Activated naive CD4-positive, alpha-beta T cell treated with Interleukin-2 at 50 U/mL for 16 hours (primary cell): ENCODE measurements at places on chromosomes 13 and 19.

DNA sequence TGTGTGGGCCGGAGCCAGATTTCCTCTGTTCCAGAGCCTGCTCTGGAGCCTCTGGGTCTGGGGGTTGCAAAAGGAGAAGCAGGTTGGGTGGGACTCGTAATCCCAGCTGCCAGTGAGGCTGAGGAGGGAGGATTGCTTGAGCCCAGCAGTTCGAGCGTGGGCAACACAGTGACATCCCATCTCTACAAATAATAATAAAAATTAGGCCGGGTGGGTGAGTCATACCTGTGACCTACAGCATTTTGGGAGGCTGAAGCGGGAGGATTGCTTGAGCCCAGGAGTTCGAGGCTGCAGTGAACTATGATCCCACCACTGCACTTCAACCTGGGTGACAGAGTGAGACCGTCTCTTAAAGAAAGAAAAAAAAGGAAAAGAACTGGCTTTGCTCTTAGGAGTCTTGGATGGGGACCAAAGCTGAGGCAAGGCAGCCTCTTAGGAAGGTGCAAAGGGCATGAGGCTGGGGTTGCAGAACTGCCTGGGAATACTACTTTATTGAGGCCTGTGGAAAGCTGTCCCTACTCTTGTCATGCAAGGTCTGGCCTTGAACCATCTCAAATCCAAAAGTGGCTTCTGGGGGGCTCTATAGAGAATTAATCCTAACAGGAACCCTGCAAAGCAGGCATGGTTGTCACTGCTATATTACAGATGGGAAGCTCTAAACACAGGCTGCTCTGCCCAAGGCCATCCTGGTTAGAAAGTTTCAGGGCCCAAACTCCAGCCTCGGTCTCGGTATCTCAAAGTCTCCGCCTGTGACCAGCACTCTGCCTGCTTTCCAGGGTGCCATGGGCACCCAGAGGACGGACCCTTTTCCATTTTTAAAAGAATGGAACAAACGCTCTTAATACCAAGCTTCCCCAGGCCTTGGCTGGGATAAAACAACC lies 880 bp upstream of the C19orf12 start:
- DNase-seq = no peak

DNA sequence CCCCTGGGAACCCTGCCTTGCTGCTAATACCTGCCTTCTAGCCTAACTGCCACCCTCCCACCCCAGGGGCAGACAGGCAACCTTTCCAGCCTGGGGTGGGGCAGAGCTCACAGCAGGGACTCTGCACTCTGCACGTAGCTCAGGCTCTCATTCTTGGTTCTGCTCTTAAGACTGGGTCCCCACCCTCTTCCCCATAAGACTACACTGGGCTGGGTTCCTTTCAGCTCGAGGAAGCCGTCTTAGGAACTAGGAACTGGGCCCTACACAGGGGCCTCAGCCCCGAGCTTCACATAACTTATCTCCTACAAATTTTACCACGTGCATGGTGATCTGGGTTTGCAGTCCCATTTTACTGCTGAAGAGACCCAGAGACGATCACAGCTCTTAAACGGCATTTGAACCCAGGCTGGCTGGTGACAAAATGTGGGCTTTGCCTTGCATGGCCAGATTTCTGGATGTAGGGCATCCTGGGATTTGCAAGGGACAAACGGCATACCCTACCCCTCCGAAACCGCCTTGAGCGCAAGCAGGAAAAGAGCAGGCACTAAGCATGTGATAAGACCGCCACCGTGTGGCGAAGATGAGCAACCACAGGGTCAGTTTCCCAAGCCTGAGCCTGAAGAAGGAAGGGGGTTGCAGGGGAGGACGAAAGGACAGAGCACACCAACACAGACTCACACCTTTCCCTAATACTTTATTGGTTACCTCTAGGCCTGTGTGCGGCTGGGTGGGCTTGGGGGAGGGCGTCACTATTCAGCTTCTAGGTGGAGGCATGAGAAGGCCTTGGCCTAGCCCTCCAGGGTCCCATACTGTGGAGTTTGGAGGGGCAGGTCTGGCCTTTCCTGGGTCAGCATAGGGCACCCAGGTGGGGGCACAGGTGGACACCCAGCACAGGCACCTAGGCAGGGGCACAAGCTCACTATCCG lies 5.1 kb downstream of the JUNB start:
- peak; percentile 74 for DNase-seq

DNA sequence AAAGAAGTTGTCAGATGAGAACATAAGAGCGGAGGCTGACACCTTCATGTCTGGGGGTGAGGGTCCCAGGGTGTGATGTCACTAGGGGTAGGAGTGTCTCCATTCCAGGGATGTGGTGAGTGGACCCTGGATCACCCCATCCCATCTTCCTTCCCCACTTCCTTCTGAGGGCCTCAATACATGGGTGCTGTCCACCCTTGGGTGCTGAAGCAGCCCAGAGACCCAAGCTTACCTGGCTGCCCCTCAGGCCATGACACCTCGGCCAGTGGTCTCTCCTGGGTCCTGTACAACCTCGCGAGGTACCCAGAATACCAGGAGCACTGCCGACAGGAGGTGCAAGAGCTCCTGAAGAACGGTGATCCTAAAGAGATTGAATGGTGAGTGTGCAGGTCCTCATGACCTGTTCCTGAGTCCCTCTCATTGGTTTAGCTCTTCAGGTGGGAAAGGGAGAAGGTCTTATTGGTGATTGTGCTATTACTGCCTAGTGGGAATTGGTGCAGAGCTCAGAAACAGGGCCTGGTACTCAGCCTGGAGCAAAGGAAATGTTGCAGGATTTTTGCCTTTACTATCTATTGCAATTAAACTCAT lies 37.7 kb upstream of the CYP4F8 start:
- no peak for DNase-seq

DNA sequence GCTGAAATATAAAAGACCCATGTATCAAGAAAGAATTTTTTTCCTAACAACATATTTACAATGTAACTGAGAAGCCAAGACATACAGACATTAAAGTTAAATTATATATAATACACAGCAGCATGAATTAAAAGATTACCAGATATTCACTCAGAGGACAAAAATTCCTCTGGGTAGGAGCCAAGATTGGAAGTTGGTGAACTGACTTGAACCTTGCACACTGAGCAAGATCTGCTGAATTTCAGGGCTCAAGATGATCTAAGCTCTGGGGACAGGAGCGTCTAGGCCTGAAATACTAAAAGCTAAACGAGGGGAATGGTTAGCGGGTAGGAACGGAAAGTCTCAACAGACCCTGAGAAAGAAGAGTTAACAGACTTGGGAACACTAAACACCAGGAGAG lies 8.5 kb downstream of the FOXO1 start:
- DNase-seq = no peak

GRCh38 chr19:7729831-7730285 lies 2.1 kb downstream of the CLEC4G start:
- no peak for DNase-seq

DNA sequence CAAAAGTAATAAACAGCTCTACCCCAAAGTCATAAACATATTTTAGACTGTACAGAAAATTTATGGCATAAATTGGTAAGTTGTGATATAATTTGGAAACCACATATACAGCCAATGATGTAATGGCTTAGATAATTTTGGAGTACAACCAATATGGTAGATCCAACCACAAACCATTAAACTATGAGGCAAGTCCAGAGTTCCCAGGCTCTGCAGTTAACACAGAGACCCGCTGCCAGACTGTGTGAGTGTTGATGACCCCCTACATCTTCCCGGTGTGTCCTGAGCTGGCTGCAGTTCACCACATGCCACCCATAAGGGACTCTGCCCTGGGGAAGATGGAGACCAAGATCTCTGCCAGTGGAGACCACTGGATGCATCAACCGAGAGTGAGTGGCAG lies 9.9 kb upstream of the SERPINE3 start:
- no peak for DNase-seq

- no peak for DNase-seq
Observed at GRCh38 chr13:89199138-89199537, 1528.0 kb downstream of the SLITRK5 start.

DNA sequence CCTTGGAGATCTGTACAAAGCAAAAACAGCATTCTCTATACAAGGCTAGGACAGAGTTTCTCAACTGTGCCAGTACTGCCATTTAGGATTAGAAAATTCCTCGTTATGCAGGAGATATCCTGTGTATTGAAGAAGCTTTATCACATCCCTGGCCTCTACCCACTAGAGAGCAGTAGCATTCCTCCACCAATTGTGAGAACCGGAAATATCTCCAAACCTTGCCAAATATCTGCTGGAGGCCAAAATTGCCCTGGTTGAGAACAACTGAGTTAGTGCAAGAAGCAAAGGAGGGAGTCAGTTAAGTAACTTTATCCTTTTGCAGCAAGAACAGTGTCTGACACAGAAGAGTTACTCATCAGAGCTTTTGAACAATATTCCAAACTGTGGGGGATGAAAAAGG lies 16.2 kb upstream of the FREM2 start:
- no peak for DNase-seq

DNA sequence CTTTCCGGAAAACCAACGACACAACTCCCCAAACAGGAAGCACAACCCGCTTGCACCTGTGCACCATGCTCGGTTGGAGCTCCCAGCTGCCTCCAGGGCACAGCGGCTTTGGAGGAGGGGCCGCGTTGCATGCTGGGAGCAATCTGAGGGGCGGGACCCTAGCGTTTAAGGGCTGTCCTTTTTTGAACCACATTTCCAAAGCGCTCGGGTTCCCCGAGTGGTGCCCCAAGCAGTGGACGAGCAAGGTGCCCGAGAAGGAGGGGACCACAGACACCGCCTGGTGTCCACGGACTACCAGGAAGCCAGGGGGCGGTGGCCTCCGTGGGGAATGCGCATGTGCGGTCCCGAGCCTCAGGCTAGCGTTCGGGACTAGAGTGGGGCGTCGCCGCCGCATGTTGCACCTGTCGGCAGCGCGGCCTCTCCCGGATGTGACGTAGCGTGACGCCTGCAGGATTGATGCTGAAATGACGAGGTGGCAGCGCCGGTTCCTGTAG lies 11.9 kb upstream of the ZNF57 start:
- DNase-seq = peak; percentile 54

- peak; percentile 62 for DNase-seq
Observed at GRCh38 chr19:38736413-38737280, 7.6 kb downstream of the CAPN12 start.

DNA sequence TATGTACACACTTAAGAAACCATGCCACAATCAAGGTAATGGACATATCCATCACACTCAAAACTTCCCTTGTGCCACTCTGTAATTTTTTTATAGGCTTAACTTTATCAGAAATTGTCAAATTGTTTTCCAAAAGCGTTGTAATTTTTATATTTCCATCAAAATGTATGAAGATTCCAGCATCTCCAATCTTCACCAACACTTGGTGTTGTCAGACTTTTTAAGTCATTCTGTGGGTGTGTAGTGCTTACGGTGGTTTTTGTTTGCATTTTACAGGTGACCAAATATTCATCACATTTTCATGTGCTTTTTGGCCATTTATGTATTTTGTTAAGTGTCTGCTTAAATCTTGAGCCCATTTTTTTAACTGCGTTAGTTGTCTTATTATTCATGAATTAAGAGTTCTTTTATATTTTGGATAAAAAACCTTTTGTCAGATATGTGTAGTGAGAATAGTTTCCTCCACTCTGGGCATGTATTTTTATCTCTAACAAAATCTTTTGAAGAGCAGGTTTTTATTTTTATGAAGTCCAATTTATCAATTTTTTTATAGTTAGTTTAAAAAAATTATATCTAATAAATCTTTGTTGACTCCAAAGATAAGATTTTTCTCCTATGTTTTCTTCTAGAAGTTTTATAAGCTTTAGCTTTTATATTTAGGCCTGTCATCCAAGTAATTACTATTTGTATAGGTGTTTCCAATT lies 4.6 kb upstream of the ZNF45 start:
- DNase-seq = no peak

DNA sequence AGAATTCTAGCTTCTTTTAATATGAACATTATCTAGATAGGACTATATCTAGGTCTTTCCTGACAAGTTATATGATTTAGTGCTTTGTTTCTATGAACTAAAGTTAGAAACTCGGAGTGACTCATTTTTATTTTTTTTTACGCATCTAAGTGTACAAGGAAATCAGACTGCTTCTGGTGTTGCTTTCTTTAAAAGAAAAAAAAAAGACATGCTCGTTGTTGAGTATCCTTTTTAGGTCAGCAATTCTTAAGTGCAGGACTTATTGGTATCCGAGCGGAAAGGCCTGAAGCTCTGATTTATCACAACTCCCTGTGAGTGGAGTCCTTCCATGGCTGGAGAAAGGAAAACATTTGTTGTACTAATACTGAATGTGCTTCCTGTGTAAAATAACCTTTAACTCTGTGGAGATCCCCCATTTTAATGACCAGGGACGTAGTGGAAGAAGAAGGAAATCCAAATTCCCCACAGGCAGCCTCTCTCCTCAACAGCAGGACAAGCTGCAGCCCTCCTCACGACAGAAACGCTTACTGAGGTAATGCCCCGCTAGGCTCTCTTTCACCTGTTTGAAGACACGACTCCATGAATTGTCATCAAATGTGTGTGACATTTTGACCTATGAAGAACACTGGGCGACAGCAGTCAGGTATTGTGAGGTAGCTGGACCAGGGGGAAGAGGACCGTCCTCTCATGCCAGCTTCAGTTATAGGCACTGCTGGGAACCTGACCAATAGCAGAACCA lies 17.9 kb upstream of the POMP start:
- no peak for DNase-seq

DNA sequence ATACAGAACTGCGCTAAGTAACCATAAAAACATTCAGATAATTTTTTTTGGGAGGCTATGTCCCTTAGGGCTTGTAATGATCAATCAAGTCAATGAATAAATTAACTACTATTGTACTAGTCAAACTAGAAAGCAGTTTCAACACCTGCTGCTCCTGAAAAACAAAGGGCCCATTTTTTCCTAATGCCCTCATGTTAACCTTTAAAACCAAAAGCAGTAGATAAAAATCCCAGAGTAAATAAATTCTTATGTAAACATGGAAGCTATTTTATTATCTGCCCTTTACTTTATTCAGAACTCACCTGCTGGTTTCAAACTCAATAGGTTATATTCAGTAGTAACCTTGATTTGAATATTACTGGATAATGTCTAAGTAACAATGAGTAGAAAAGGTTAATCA lies 159.5 kb upstream of the STARD13 start:
- no peak for DNase-seq

DNA sequence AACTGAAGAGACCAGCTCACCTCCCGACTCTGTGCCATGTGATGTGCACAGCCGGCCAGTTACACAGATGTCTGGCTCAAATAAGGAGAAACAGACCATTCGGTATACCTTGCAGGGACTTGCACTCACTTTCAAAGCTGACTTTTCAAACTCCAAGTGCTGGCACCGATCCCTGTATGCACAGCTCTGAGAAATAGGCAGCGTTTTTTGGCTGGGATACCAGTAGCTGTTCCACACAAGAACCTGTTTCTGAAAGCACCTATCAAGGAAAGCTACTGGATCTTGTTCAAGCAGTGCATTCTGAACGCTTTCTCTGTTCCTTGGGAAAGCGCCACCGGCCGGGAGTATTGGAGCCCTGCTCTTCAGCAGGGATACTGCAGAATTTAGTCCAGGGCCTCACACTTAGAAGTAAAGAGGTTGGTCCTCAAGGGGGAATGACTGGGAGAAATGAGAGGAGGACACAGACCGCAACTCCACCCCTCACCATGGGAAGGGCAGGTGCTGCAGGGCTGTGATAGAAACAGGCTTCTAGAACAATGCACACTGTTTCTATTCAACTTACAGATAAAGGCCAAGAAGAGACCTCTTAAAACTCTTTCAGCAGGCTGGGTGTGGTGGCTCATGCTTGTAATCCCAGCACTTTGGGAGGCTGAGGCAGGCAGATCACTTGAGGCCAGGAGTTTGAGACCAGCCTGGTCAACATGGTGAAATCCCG lies 53.6 kb upstream of the PABPC3 start:
- DNase-seq = no peak

GRCh38 chr13:72782717-72783116 lies 784 bp downstream of the PIBF1 start:
- DNase-seq = no peak
